IMR-90 (cell line): ENCODE measurements at places on chromosomes 2 and 18. TPM values are rescaled to one million over a fixed set of nuclear protein-coding genes. Genes with fewer than 3 reads are reported as not detected.

The TGFA gene
- not detected in 2 replicates for polyA plus RNA-seq

The RFTN2 gene
- polyA plus RNA-seq, result 0.44 and 0.73 TPM in 2 replicates

The HOXD13 gene
- polyA plus RNA-seq, result not detected in 2 replicates

The SPATA3 gene
- polyA plus RNA-seq, result not detected in 2 replicates

The IMP4 gene
- polyA plus RNA-seq, result 169 and 187 TPM in 2 replicates

The ALLC gene
- polyA plus RNA-seq, result not detected in 2 replicates

The UGT1A4 gene
- polyA plus RNA-seq, result not detected in 2 replicates

The LAMA3 gene
- polyA plus RNA-seq, result 0.13 and 0.19 TPM in 2 replicates

The SNTG2 gene
- polyA plus RNA-seq, result 0.17 TPM in 1 of 2 replicates, not detected in the other

The GCG gene
- polyA plus RNA-seq, result not detected in 2 replicates

The NCKAP5 gene
- polyA plus RNA-seq, result 2.3 and 2.7 TPM in 2 replicates

The C1QL2 gene
- not detected in 2 replicates for polyA plus RNA-seq

The MYO7B gene
- polyA plus RNA-seq, result 0.46 and 0.55 TPM in 2 replicates

The UCN gene
- 0.22 and 0.30 TPM in 2 replicates for polyA plus RNA-seq
